Activated CD8-positive, alpha-beta memory T cell treated with anti-CD3 and anti-CD28 coated beads for 1 hour (primary cell): ENCODE measurements at places on chromosomes 1 and 21.
A peak's percentile ranks its signal among the peaks of the same experiment; 100 is the strongest.

- no peak for DNase-seq
Measured at GRCh38 chr1:48196237-48196636, 26.3 kb upstream of the SLC5A9 start.

DNA sequence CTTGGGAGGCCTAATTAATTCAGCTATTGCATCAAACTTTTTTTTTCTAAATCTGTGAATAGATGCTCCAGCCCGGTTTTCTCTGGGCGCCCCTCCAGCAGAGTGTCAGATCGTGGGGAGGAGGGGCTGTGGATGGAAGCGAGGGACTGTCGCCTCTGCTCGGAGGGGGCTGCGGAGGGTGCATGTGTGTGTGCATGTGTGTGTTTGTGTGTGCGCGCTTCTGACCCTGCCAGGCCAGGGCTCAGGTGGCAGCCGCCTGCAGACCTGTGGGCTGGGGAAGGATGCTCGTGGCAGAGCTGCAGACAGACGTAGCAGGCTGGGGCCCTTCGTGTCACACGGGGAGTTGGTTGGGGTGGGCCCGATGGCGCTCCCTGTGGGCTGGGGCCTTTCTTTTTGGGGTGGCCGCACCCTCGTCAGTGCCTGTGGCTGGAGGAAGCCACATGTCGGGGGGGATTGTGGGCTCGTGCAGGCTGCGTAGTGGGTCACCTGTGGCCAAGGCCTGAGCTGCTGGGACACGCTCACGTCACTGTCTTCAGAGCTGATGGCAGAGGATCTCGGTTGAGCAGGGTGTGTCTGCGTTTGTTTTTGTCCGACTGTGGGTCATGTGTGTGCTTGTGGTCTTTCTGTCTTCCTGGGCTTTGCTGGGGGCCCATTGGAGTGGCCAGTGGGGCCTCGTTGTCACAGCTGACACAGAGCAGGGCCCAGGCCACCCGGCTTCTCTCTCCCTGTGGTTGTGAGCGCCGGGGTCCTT, 2.8 kb downstream of the SKI start:
- DNase-seq, result no peak

- DNase-seq, result no peak
Measured at GRCh38 chr1:157978586-157979403, 14.7 kb upstream of the KIRREL1 start.

DNA sequence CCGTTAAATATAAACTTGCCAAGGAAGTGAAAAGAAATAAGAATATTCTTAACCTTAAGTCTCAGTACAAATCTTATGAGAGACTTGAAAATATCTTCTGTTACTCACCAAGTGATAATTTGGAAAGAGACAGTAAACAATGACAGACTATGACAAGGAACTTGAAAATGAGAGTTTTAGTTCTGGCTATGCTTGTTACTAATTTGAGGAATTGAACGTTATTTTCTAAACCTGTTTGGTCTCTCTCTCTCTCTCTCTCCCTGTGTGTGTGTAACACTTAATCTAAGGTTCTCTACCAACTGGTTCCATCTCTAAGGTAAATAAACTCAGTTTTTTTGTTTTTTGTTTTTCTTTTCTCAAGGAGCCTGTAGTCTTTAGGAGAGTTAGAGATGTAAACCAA, 161.8 kb downstream of the AMY1C start:
- no peak for DNase-seq

- no peak for DNase-seq
Measured at GRCh38 chr1:226411619-226412018, 3.7 kb upstream of the PARP1 start.

- DNase-seq, result no peak
Measured at GRCh38 chr1:153366261-153366660, 8.6 kb downstream of the S100A9 start.

GRCh38 chr1:161725908-161726472, 4.6 kb downstream of the FCRLB start:
- peak; percentile 14 for DNase-seq

GRCh38 chr1:80675454-80675853, 1125.3 kb upstream of the ADGRL2 start:
- DNase-seq, result no peak

GRCh38 chr1:185531838-185532237, 202.4 kb upstream of the HMCN1 start:
- no peak for DNase-seq

GRCh38 chr1:157399984-157400382, 152.3 kb downstream of the FCRL5 start:
- DNase-seq, result no peak

DNA sequence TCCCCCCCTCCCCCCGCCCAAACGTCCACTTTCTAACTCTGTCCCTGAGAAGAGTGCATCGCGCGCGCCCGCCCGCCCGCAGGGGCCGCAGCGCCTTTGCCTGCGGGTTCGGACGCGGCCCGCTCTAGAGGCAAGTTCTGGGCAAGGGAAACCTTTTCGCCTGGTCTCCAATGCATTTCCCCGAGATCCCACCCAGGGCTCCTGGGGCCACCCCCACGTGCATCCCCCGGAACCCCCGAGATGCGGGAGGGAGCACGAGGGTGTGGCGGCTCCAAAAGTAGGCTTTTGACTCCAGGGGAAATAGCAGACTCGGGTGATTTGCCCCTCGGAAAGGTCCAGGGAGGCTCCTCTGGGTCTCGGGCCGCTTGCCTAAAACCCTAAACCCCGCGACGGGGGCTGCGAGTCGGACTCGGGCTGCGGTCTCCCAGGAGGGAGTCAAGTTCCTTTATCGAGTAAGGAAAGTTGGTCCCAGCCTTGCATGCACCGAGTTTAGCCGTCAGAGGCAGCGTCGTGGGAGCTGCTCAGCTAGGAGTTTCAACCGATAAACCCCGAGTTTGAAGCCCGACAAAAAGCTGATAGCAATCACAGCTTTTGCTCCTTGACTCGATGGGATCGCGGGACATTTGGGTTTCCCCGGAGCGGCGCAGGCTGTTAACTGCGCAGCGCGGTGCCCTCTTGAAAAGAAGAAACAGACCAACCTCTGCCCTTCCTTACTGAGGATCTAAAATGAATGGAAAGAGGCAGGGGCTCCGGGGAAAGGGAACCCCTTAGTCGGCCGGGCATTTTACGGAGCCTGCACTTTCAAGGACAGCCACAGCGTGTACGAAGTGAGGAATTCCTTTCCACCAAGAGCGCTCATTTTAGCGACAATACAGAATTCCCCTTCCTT, 158.1 kb downstream of the RUNX1 start:
- DNase-seq, result no peak

DNA sequence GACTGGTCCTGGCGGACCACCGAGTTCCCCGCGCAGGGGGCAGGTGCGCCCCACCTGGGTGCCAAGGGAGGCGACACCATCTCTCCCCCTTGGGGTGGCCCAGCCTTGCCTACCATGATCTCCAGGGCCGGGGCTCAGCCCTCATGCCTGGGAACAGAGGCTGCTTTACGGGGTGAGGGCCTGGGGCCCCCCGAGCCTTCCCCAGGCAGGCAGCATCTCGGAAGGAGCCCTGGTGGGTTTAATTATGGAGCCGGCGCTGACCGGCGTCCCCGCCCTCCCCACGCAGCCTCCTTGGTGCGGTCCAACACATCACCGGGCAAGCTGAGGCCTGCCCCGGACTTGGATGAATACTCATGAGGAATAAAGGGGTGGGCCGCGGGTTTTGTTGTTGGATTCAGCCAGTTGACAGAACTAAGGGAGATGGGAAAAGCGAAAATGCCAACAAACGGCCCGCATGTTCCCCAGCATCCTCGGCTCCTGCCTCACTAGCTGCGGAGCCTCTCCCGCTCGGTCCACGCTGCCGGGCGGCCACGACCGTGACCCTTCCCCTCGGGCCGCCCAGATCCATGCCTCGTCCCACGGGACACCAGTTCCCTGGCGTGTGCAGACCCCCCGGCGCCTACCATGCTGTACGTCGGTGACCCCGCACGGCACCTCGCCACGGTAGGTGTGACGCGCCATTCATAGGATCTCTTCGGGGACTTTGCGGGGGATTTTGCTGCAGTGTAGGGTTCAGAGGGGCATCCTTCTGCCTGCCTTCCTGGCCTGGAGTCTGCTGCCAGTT, 38.2 kb downstream of the TP73 start:
- no peak for DNase-seq

GRCh38 chr1:202562444-202563060, 147.7 kb downstream of the SYT2 start:
- DNase-seq, result no peak

DNA sequence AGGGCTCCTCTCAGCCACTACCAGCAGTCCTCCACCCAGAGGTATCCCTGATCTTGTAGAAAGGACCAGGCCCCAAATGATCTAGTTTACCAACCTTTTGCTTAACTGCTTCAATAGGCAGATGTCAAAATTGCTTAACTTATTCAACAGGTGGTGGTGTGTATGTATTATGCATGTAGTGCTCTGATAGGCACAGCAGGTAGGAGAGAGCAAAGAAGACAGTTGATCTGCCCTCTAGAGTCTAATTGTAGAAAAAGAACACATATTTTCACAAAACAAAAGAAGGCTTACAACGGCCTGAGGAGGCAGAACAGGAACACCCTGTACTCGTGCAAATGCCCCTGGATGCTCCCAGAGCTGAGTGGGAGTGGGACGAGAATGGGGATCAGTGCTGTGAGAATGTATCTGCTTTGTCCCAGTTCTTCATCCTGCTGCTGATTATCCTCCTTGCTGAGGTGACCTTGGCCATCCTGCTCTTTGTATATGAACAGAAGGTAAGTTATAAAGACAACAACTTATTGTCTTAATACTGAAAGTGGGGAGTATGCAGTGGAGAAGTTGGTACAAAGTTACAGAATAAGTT, 21.1 kb downstream of the CD53 start:
- DNase-seq, result no peak

- DNase-seq, result no peak
Measured at GRCh38 chr1:203584035-203584434, 42.6 kb upstream of the ATP2B4 start.

DNA sequence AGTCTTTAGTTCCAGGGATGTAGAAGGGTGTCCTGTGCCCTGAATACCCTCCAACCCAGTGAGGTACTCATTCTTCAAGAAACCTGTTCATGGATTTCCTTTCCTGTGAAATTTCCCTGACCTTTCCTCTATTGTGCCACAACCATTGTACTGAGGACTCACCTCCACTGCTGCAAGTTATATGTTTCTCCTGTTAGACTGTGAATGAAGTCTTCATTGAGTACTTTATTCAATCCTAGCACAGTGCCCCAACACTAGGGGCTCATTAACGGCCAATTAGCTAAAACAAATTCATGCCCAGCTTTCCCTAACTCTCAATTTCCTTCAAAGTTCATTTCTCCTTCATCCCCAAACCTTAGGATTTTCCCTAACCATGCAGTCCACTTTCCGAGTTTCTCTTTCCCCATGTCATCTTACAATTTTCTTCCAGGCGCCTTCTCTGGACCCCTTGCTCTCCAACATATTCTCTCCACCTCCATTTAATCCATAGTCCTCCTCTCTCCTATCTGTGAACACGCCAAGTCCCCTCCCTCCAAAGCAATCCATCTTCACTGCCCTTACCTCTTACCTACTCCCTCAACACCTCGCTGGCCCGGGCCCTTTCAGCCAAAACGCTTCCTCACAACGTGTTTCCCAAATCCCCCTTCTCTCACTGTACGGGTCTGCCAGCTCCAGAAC, 1.3 kb downstream of the TRIM33 start:
- DNase-seq, result no peak

- DNase-seq, result no peak
Measured at GRCh38 chr1:212467843-212468482, 35.2 kb downstream of the NENF start.

GRCh38 chr1:82867781-82868180, 1067.0 kb downstream of the ADGRL2 start:
- DNase-seq, result no peak

DNA sequence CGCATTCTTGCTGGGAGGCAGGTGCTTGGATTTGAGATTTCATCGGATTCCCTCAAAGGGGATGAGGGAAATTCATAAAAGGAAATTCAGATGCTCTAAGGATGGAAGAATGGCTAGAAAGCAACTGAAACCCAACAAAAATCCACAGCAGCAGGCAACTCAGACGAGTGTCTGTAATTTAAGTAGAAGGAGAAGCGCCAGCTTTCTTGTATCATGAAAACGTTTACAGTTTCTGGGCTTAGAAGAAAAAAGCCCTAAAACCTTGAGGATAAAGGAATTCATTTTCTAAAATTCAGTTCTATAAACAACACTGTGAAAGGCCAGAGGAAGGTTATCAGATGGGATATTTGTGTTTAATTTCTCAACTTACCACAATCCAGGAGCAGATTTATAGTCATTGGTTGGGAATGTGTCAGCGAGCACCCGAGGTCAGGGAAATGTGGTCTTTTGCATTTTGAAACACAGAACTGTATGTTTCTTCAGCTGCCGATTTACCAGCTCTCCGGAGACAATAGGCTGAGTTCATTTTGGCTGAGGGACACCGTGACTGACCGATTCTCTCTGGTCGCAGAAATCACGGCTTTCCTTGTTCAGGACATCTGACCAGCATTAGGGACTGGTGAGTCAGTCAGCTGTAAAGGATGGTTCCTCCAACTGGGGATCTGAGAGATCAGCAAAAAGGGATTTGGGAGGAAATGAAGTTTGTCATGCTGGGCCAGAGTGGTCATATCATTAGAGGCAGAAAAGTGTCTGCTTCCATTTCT, 111.6 kb upstream of the ERRFI1 start:
- no peak for DNase-seq

GRCh38 chr1:155007251-155007828, 4.7 kb downstream of the ZBTB7B start:
- DNase-seq, result no peak

- DNase-seq, result no peak
Measured at GRCh38 chr1:47756006-47756405, 241.2 kb downstream of the TRABD2B start.

GRCh38 chr1:244280859-244281258, 170.8 kb downstream of the ADSS2 start:
- DNase-seq, result no peak

DNA sequence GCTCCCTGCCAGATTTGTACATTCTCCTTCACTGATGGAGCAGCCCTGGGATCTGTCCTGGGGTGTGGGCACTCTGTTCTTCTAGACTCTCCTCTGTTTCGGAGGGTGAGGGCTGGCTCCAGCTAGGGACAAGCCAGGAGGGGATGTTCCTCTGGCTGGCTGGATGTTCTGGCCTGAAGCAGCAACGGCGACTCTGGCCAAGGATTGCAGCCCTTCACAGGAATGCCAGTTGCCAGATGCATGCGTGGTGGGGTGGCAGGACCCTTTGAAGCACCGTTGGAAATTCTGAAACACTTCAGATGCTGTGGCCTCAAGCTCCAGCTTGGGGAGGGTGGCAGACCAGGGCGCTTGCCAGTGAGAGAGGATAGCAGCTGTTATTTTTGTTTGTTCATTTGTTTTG, 210.9 kb downstream of the TRABD2B start:
- no peak for DNase-seq
